NCI-H1092 (cell line): ENCODE measurements at places on chromosomes 3 and 15.

DNA sequence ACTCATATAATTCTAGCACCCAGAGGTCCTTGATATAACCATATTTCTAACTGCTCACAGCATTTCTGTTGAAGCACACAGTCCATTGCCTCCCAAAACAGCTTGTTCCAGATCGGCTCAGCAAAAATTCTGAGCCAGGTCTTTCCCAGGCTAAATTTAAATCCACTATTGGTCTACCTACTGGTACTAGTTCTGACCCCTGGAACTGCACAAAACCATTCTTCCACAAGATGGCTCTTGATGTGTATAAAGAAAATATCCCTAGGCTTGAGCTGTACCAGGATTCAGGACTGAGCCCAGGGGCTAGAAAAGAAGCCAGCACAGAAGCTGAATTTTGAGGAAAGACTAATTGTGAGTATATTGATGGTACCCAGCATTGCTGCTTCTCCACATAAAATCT lies 75.4 kb upstream of the ABHD17C start:
- DNase-seq, result no peak

- DNase-seq, result no peak
Measured at GRCh38 chr3:42667096-42667522, 13.6 kb downstream of the ZBTB47 start.

DNA sequence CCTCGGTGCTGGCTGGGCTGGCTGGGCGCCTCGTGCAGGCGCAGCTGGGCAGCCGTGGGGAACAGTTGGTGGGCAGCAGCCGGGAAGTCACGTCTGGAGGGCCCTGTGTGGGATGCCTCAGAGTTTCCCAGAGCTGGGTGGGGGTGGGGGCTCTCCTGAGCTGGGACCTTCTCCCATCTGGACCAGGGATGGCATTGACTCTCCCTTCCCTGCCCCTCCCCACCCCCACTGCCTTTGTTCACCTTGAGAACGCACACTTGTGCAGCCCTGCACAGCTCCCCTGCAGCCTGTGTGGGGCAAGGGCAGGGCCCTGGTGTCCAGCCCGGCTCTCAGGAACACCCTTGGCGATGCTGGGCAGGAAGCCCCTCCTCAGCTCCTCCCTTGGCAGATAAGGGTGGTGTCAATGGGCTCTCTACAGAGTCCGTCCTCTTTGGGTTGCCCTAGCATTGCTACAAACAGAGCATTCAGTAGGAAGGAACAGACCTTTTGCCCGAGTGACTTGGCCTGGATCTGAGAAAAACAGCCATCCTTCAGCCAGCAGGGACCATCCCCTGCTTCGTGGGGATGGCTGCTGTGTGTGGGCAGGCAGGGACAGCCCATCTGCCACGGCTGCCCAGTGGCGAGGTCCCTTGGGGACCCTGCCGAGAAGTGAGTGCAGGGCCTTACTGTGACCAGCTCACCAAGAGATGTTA lies 25.5 kb upstream of the KLF13 start:
- DNase-seq, result no peak

DNA sequence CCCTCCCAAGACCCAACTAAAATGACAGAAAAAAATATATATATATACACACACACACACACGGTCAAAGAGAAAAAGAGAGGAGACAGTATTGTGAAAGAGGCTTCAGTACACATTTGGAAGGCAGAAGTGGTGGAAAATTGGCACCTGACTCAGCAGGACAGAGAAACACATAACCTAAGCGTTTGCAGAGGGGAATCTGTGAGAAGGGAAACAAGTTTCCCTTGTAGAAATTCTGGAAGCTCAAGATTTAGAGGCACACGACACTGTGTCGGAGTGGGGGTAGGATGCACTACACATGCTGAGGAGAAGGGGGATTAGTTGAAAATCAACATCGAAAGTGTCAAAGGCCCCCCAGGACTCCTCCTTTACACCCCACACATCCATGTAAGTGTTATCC lies 53.1 kb downstream of the PAK2 start:
- no peak for DNase-seq

- no peak for DNase-seq
Measured at GRCh38 chr3:39025222-39025970, 26.3 kb downstream of the SCN11A start.

DNA sequence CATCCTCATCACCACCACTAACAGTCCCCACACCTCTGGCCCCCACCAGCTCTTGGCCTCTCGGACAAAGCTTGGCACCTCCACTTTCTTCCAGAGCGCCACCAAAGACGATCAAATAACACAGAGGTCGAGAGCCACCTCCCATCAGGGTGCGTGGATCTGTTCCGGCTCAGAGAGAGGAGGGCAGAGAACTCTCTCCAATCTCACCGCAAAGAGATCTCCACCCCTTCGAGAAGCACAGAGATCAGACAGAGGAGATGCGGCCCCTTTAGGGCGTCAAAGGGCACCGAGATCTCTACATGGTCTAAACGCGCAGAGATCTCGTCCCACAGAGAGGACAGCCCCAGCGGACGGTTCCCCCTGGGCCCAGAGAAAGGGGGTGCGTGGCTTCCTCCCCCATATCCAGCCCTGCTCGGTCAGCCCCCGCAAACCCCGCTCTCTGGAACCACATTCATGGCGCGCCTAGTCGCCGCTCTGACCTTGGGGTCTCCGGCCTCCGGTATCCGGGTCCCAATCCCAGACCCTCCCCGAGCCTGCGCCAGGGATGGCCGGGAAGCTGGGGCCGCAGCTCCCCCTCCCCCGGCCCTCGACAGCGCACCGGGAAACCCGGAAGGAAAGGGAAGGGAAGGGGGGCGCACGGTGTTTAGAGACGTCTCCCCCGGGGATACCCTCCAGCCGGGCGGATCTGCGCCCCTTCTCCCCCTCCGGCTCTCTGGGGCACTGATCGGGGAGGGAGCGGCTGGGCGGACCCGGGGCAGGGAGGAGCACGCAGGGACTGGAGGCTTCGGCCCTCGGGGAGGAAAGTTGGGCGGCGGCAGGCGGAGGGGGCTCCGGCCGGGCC lies 608 bp downstream of the SCN5A start:
- no peak for DNase-seq

DNA sequence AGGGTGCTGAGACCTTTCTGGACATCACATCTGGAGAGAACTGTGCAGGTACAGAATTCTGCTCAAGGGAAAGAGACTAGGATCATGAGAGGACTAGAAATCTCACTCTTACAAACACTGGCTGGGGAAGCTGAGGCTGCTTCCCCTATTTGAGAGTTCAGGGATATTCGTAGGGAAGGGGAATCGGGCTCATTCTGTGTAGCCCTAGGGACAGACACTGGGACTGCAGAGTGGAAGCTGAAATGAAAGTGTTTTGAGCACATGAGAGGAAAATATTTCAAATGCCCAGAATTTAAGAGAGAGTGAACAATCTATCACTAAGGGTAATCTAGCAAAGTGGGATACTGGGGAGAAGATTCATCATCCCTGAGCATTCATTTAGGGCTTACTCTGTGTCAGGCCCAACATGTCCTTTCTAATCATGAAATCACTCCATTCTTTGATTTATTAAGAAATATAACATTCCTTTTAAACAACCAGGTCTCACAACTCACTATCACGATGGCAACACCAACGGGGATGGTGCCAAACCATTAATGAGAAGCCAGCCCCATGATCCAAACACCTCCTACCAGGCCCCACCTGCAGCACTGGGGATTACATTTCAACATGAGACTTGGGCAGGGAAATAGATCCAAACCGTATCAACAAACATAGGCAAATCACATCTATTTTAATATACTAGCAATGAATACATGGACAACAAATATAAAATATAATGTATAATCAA lies 63.0 kb downstream of the CPN2 start:
- DNase-seq, result no peak

DNA sequence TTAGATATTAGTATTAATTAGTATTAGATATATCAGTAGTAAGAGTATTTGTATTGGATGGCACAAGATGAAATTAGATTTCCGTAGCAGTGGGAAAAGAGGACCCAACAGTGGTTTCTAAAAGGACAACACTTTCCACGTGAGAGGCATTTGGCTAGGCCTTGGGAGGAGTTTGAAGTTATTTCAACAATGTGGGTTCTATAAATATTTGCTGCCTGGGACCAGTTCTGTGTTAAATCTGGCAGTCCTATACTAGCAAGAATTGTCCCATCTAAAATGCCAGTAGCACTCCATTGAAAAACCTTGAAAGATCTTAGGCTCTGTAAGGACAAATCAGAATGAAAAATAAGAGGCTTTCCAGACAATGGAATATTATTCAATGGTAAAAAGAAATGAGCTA lies 347.1 kb upstream of the DNAJC19 start:
- no peak for DNase-seq

DNA sequence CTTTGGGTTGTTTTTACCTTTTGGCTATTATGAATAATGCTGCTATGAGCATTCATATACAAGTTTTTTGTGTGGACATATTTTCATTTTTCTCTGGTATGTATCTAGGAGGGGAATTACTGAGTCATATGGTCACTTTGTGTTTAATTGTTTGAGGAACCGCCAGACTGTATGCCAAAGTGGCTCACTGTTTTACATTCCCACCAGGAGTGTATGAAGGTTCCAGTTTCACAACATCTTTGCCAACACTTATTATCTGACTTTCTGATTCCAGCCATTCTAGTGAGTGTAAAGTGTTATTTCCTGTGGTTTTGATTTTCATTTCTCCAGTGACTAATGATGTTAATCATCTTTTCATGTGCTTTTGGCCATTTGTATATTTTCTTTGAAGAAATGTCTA lies 51.8 kb downstream of the CMTM7 start:
- DNase-seq, result no peak

DNA sequence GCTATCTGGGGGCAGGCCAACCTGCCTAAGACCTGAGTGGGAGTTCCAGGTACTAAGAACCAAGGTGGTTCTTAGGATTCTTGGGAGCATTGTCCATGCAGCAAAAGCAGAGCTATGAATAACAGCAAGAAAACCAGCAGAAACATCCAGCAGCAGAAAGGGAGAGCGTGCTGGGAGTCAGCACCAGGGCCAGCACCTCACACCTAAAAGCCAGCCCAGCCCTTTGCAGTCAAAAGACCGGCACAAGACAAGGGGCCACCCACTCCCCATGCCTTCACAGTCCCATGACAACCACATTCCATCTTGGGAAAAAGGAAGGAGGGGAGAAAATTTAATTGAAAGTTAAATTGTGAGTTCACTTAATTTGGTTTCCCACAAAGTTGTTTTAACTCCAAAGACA lies 364.9 kb downstream of the AGBL1 start:
- DNase-seq, result no peak

- DNase-seq, result no peak
Measured at GRCh38 chr3:23701716-23702597, 103.8 kb upstream of the UBE2E1 start.

DNA sequence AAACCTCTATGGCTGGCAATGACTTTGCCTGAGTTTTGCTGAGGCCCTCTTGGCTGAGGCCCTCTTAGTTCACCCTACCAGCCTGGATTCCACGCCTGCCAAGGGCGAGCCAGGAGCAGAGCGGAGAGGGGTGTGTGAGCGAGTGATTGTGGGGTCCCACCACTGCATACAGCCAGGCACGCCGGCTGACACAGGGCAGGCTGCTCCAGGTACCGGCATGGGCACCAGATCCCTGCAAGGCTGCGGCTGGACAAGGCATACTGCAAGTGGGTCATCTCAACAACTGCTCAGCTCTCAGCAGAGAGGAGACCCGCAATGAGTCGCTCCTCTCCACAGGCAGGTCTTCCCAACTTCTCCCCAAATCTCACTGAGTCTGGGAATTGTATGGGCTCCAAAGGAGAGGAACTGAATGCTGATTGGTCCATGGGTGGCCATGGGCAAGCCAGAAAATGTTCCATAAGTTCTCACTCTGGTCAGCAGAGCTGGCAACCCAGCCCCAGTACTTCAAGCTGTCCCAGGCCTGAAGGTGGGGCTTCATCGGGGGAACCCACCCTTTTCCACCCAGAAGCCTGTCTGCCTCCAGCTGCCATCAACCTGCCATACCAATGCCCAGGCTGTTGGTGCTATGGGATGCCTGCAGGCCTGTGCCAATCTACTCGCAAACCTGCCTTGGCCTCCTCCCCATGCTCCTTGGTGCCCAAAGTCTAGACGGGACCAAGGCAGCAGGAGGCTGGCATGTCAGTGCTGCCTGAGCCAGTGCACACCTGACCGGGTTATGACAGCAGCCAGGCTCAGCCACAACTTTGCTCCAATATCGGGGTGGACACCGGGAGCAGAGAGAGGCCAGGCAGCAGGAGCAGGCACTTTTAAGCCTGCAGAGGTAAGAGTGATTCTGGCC lies 1273.6 kb upstream of the GBE1 start:
- DNase-seq, result no peak

DNA sequence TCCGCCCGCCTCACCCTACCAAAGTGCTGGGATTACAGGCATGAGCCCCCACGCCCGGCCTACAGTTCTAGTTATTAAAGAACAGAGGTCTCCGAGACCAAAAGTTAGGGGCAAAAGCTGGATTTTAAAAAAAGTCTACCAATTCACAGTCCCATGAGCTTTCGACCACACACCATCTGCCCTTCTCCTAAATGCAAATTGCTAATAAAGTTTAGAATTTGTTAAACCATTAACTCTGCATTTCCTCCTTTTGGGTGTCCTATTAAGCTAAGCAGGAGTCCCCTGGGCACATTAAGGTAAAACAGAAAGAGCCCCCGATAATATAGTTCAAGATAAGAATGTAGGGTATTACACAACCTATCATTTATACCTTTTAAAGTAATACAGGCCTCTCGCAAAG lies 322.7 kb downstream of the FOXP1 start:
- DNase-seq, result no peak

- no peak for DNase-seq
Measured at GRCh38 chr15:70142322-70143191, 44.8 kb upstream of the TLE3 start.

DNA sequence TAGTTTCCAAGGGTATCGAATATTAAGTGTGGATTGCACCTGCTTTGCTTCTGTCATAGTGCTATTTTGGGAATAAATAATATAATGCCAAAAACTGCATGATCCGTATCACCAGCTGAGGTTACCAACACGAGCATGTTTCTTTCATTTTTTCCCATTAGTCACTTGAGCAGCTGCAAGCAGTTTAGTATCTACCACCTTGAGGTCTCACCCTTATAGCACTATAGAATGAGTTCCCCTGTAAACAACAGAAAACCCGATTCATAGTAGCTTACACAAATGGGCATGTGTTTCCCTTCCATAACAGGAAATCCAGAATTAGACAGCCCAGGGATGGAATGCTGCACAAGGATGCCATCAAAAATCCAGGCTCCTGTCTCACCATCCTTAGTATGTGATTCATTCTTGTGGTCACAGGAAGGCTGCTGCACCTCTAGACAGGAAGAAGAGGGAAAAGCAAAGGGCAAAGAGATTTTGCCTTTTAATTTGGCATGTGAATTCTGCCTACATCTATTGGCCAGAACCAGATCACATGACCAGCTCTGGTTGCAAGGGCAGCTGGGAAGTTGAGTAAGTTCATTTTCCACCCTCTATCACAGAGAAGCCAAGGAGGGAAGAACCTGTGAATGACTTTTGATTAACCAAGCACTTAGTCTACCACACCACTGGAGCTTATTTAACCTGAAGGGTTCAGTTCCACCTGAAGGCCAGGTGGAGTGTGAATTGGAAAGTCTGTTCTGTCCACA lies 91.3 kb upstream of the SLC25A36 start:
- DNase-seq, result no peak
